ENCODE measurements at places on chromosomes 2 and 18. TPM values are rescaled to one million over a fixed set of nuclear protein-coding genes. Genes with fewer than 3 reads are reported as not detected.

TLX2 gene
- not detected for total RNA-seq

FAM110C gene
- 0.84 TPM for total RNA-seq

RAB12 gene
- 53.6 TPM for total RNA-seq

MOGAT1 gene
- total RNA-seq: not detected

POTEI gene
- not detected for total RNA-seq

KIF3C gene
- 20.2 TPM for total RNA-seq

SLC9A4 gene
- not detected for total RNA-seq

GRCh38 chr2:147374423-147374811, 470.4 kb upstream of the ACVR2A start:
- DNase-seq: no peak

- no peak for DNase-seq
Measured at GRCh38 chr2:15668611-15669305, 77.1 kb downstream of the DDX1 start.

DNA sequence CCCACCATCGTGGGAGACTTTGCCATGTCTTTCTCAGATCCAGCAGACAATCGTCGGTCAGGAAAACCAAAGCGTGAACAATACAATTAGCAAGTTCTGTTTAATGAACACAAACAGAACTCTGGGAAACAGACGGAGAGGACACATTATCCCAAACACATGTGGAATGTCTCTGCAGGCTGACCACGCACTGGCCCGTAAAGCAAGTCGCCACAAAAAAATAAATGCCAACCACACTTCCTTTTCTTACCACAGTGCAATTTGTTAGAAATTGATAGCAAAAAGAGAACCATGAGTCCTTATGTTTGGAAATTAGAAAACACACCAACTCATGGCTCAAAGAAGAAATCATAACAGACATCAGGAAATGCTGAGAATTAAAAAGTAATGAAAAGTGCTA, 210.9 kb downstream of the TWIST2 start:
- DNase-seq: no peak

DNA sequence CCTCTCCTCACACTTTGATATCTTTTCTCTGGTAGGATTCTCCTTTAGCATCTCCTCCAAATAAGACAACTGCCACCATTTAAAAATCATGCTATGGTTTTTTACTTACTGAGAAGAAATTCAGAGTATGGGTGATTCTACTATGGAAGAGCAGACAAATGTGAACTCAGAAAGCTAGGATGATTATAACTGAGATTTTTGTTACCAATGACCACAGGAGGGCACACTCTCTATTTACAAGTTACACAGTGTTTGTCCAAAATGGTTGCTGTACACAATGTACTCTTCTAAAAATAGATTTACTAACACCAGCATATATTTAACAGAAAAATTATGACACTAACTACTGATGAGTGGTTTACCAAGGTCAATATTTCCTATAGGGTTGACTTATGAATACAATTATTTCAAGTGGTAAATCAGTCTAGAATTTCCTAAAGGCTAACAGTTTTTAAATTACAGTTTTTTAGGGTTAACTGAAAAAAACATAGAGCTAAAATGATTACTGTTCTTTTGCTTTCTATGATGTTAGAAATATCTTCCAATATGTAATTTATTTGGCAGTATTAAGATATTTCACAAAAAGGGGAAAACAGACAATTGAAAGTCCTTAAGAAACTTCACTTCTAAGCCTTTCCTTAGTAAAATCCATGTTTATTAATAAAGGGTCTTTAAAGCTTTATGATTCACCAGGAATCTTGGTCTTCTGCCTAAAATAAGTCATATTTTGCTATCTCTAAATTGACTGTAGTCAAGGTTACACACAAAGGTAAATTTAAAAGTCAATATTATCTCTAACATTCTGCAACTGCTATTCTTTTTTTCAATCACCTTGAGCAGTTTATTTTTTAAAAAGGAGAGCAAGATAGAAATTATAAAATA, 57.2 kb downstream of the MAP4K3 start:
- DNase-seq: no peak

- no peak for DNase-seq
Measured at GRCh38 chr2:239245872-239246721, 154.7 kb downstream of the HDAC4 start.

GRCh38 chr2:4012197-4012596, 308.8 kb downstream of the DCDC2C start:
- no peak for DNase-seq

GRCh38 chr2:68248361-68248760, 4.0 kb downstream of the PPP3R1 start:
- no peak for DNase-seq

GRCh38 chr2:227058888-227059399, 105.1 kb downstream of the COL4A4 start:
- DNase-seq: no peak

- DNase-seq: no peak
Measured at GRCh38 chr2:100584816-100585215, 22.0 kb downstream of the PDCL3 start.

- no peak for DNase-seq
Measured at GRCh38 chr2:60118061-60118460, 435.4 kb downstream of the BCL11A start.

DNA sequence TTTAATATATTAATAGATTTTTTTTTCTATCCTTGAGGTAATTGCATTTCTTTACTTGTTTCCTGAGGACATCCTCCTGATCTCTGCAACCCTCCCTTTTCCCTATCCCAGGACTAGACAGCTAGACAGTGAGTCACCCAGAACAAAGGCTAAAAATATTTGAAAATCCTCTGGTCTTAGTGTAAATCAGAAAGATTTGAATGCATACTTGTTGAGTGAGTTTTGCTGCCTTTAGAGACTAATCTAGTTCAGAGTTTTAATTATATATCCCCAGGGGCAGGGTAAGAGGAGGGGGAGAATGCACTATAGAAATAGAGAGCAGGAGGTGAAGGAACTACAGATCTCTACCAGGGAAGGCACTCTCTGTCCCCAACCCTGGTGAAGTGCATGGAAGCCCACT, 202.3 kb upstream of the TCF4 start:
- no peak for DNase-seq

- no peak for DNase-seq
Measured at GRCh38 chr18:58230438-58231179, 186.6 kb downstream of the NEDD4L start.

DNA sequence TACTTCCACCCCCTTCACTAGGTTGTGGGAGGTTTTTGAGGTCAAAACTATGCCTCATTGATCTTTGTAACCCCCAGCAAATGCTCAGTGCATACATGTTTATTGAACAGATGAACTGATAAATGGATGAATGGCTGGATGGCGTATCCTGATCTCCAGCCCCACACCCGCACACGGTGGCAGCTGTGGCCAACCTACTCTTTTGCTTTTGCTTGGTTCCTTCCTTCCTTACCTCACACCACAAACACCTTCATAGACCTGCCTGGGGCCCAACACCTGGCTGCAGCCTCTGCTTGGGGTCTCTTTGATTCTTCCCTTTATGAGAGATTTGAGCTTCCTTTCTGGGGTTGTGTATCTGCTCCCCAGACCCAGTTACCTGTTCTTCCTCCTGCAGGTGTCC, 25.9 kb downstream of the SPP2 start:
- DNase-seq: no peak

GRCh38 chr2:118766871-118767270, 80.6 kb downstream of the EN1 start:
- no peak for DNase-seq

DNA sequence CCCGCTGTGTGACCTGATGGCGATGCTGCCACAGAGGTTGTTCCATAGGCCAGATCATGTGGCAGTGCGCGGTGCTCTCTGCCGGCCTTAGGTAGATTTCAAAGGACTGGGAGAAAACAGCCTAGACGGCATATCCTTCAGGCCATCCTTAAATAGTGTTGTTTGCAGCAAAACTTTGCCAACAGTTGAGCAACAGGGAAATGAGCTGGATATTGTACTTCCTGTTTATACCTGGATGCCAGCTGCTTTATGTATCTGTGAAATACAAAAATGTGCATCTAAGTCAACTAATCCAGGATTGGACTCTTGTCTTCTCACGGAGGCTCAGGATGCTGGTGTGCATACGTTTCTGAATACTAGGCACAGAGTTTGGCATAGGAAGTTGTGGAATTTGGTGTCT, 107.1 kb downstream of the EML6 start:
- DNase-seq: no peak

DNA sequence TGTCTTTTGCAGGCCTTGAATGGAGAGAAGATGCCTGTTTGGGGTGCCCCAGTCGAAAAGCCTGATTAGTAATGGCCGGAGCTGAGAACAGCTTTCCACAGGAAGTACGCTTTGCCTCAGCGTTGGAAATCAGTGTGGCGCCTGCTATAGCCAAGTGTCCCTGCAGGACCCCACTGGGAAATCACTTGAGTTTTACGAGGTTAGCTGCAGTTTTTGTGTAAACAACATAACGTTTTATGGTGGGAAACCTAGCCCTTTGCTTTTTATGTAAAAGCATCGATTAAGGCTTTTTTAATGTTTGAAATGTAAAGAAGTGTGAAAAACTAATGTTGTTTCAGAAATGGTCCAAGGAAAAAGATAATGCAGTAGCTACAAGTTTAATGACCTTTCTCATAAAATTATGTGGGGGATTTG, 234.2 kb downstream of the TTC32 start:
- no peak for DNase-seq

GRCh38 chr2:31956312-31956711, 54.5 kb downstream of the MEMO1 start:
- no peak for DNase-seq
